Heart right ventricle (tissue), 16 donors: ENCODE measurements at places on chromosomes 1 and 21. TPM values are rescaled to one million over a fixed set of nuclear protein-coding genes. Genes with fewer than 3 reads are reported as not detected.

DNA sequence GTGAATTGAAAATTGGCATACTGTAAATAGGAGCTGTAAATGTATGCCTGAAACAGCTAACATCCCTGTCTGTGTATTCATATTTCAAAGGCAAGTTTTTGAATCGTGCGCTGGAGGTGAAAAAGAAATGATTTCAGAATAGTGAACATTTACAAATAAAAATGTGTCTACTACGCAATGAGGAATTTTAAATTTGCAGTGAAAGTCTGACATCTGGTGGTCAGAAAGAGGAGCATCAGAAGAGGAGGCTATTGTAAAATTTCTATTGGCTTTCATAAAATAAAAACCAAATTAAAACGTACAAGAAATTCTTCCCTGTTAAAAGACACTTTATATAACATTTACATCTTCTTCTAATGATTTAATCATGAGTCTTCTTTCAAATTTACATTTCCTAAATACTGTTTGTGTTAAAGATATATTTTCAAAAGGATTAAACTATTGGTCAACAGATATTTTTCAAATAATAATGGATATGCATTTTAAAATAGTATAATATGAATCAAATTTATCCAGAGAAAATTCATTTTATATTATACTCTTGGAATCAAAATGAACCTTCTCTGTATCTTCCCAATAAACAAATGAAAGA is 113.7 kb upstream of the RRP15 start:
- H3K27ac ChIP-seq = no peak overlapping the region
- DNase-seq = no peak
- H3K4me3 ChIP-seq = no peak overlapping the region
- H3K27me3 ChIP-seq = peaks cover 62% of the 10 kb centered on the region
- no peaks in the 10 kb centered on the region for H3K4me1 ChIP-seq

Gene UAP1
- 48.6 TPM for total RNA-seq

Gene PGBD5
- 11.4 TPM for total RNA-seq

DNA sequence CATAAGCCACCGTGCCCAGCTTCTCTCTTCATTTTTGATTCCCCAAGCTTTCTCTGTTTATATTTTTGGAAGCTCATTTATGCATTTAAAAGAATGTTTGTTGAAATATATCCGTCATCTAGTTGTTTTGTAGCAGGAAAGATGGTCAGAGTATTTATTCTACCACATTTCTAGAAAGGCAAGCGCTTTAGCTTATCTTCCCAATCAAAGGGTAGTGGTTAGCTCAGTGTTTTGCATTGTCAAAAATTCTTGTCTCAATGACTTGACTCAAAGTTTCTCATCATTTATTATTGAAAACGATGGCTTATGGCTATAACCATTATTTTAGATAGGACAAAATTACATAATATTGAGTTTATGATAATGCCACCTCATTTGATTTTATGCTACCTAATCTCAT is 116.1 kb upstream of the ZP4 start:
- H3K27me3 ChIP-seq = no peaks in the 10 kb centered on the region
- DNase-seq = no peak
- no peaks in the 10 kb centered on the region for H3K36me3 ChIP-seq
- H3K4me1 ChIP-seq = no peaks in the 10 kb centered on the region
- no peak overlapping the region for H3K27ac ChIP-seq

Gene EXTL1
- total RNA-seq = 7.9 TPM

DNA sequence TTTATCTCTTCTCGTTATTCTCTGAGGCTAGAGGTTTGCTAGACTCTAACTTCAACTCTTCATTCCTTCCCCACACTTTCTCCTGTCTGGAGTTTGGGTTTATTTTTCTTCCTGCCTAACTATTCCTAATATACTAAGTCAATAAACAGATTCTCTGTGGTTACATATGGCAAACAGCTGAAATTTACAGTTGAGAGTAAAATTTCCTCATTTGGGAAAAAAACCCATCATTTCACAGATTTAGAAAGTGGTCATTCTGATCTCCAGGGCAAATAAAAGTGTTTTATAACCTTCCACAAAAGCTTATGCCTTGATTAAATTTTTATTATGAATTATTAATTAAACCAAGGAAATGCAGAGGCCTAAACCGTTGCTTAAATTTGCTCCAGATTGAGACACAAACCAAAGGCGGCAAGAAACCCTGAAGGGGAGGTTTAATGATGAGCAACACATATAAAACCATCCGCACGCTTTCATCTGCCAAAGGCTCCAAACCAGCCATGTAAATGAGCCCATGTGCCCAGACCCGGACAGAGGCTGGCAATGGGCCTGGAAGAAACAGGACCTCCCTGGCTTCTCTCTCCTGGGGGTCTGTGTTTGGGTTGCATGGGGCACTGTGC is 201.7 kb upstream of the LMO4 start:
- peaks cover 17% of the 10 kb centered on the region for H3K4me1 ChIP-seq
- no peak for DNase-seq
- H3K36me3 ChIP-seq = no peaks in the 10 kb centered on the region
- H3K4me3 ChIP-seq = no peak overlapping the region
